Stimulated activated CD4-positive, alpha-beta T cell treated with anti-CD3 and anti-CD28 coated beads, Interleukin-1b, Interleukin-23, amount 100 ng/mL, for 1 hour (primary cell): ENCODE measurements at places on chromosomes 12 and 14.

- no peak for DNase-seq
Measured at GRCh38 chr12:104412681-104413080, 44.1 kb upstream of the CHST11 start.

DNA sequence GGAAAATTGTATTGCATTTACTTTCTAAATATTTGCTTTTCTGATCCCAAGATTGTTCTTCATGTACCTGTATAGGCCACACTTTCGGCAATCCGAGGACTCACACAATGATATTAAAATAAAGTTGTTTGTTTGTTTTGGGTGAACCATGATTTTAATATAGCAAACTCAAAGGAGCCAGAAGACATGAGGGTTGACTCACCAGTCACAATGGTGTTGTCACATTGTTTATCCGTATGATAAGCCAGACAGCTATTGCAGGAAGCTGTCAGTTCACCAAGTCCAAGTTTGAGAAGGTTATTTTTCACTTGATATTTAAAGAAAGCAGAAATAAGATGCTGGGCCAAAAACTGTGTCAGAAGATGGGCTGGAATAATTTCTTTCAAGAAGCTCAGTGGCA, 67.1 kb upstream of the CPM start:
- no peak for DNase-seq

DNA sequence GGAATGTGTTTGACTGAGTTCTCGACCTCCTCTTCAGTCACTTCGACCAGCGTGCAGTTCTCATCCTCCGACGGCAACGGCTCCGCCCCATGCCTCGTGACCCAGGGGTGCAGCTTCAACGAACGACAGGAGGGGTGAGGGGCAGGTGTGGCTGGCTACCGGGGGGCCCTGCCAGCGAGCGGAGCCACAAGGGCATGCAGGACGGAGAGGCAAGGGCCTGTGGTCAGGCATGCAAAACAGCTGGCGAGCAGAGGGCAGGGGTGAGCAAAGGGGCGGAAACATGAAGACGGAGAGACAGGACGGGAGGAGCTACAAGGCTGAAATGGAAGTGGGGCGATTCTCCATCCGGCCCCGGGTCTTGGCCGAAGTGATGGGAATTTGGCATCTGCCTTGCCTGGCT, 38.7 kb downstream of the P2RX4 start:
- DNase-seq, result no peak

DNA sequence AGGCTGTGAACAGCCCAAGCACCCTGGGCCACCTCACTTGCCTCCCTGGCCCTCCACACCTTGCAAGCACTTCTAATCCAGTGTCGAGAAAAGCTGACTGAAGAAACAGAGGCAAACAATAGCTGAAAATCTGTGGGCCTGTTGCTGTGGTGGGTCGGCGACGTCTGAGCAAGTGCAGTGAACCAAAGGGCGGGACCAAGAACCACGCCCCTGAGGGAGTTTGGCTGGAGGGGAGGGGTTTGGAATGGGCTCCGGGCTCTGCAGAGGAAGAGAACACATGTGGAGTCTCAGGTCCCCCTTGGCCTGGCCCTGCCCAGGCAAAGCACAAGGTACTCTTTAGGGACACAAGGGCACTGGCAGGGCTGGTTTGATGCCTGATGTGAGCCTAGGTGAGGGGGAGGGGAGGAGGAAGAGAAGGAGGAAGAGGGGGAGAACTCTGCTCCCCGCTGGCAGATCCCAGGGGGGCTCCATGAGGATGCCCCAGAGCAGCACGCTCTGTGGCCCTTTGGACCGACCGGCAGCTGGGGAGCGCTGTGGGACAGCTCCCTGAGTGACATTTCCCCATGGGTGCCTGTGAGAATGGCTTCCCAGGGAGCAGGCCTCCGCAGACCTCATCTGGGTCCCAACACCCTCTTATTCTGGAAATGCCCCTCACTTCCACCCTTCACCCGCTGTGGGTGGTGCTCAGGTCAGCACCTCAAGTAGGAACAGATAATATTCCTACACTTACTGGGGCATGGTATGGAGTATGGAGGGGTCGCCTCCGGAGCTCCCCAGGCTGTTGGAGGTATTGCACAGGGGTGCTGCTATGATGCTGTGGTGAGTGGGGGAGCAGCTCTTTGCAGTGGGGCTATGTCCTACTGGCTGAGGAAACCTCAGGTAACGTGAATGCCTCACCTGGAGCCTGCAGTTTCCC, 85.5 kb downstream of the CPSF2 start:
- DNase-seq, result no peak

DNA sequence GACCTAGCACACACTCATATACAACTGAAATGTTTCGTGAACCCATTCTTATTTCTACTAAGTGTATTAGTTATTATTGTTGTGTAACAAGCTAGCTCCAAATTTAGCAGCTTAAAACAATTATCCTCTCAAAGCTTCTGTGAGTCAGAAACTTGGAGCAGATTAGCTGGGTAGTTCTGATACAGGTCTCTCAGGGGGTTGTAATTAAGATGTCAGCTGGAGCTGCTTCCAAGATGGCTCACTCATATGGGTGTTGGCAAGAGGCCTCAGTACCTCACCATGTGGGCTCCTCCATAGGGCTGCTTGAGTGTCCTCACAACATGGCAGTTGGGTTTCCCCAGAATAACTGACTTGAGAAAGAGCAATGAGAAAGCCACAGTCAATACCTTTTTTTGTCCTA, 9.8 kb downstream of the GPR135 start:
- no peak for DNase-seq

GRCh38 chr12:32755051-32755653, 545 bp downstream of the YARS2 start:
- peak; percentile 15 for DNase-seq

- DNase-seq, result no peak
Measured at GRCh38 chr14:49999826-50000379, 107.0 kb downstream of the ARF6 start.

GRCh38 chr12:6336079-6336888, 5.6 kb downstream of the TNFRSF1A start:
- no peak for DNase-seq
